Activated T-helper 2 cell treated with anti-CD3 and anti-CD28 coated beads, Interferon-gamma antibody, Interleukin-2, Interleukin-4, amounts not matched to agents 10 μg/mL and 5 μg/mL and 100 μg/mL, durations not matched to agents 14 hours and 24 hours and 36 hours (primary cell): ENCODE measurements at places on chromosomes 5 and 9. TPM values are rescaled to one million over a fixed set of nuclear protein-coding genes. Genes with fewer than 3 reads are reported as not detected.

Gene DCAF12
- 42.8 and 43.5 TPM in 2 replicates for total RNA-seq

Gene SMIM33
- total RNA-seq, result 0.23 and 0.25 TPM in 2 replicates

- DNase-seq, result no peak
These were observed 660.8 kb downstream of the TLE1 start for GRCh38 chr9:81028504-81028903.

DNA sequence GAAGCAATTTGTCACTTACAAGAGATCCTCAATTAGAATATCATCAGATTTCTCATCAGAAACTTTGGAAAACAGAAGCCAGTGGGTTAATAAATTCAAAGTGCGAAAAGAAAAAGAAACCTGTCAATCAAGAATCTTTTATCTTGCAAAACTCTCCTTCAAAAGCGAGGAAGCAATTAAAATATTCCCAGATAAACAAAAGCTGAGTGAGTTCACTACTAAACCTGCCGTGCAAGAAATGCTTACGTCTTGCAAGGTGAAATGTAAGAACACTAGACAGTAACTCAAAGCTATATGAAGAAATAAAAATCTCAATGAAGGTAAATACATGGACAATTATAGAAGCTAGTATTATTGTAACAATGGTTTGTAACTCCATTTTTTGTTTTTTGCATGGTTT is 62.8 kb upstream of the IL33 start:
- DNase-seq, result no peak

DNA sequence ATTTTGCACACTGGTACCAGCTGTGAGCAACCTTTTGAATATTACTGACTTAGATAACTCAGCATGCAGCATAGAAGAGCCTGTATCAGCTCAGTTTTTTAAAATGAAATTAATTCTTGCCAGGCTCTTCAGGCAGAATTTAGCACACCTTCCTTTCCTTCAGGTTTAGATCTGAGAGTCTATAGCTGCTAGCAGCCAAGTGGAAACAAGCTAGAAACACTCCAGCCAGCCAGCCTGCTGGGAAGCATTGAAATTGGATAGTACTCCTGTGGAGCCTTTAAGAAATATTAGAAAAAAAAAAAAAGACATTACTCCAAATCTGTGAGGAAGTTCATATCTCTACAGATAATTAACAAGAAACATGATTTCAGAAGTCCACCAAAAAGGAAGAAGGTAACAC is 812.2 kb downstream of the DTWD2 start:
- DNase-seq, result no peak

GRCh38 chr9:72864327-72864726 is 88.5 kb downstream of the ALDH1A1 start:
- no peak for DNase-seq
